Femur (tissue), 1 donor: ENCODE measurements at places on chromosomes 5 and 9.
A peak's percentile ranks its signal among the peaks of the same experiment; 100 is the strongest.

- no peak for DNase-seq
These were observed 144.6 kb downstream of the DOCK2 start for GRCh38 chr5:169781420-169782345.

- peak; percentile 43 for DNase-seq
These were observed 104.6 kb upstream of the FAM174A start for GRCh38 chr5:100430268-100431195.

- DNase-seq, result no peak
These were observed 499.4 kb downstream of the ISL1 start for GRCh38 chr5:51882647-51883046.

- no peak for DNase-seq
These were observed 69.6 kb upstream of the PTCH1 start for GRCh38 chr9:95586326-95586725.

GRCh38 chr5:126251024-126251423 lies 172.2 kb upstream of the GRAMD2B start:
- DNase-seq, result no peak

GRCh38 chr5:173341961-173342430 lies 13.8 kb upstream of the STC2 start:
- DNase-seq, result no peak

GRCh38 chr9:16815079-16815478 lies 55.4 kb downstream of the BNC2 start:
- DNase-seq, result no peak

GRCh38 chr5:31516802-31517201 lies 15.1 kb downstream of the DROSHA start:
- no peak for DNase-seq

- DNase-seq, result no peak
These were observed 30.6 kb upstream of the IQGAP2 start for GRCh38 chr5:76372323-76373054.
